ENCODE measurements at places on chromosomes 7 and 10.

GRCh38 chr7:124879103-124879502 is 50.5 kb downstream of the POT1 start:
- no peak for DNase-seq

- no peak for DNase-seq
Observed at GRCh38 chr7:101488826-101489572, 126.3 kb downstream of the COL26A1 start.

DNA sequence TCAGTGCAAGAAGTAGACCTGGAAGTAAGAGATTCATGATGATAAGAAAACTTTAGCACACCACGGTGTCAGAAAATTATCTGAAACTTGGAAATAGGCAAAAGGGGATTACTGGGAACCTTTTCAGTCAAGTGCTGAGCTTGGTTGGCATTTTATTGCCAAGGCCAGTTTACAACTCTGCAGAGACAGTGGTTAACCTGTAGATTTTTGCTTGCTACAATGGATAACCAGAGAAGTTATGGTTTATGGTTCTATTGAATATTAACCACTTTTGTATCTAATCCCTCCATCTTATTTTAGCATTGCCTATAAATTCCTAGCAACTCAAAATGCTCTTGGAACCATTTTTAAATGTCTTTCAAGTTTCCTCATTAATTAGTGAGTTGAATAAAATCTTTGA is 13.3 kb upstream of the GRM8 start:
- DNase-seq: no peak

DNA sequence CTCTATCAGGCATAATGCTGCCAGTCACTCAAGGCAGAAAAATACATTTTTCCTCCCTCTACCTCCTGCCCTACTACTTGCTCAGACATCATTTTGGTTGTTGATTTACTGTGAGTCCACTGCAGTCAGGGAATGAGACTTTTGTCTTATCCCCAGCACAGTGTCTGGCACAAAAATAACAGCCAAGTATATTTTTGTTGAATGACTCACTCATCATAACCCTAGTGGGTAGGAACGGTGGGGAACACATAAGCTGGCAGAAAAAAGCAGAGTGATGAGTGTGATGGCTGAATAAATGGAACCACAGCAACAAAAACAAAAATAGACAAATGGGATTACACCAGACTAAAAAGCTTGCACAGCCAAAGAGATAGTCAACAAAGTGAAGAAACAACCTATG is 65.8 kb upstream of the LAMB4 start:
- DNase-seq: no peak

DNA sequence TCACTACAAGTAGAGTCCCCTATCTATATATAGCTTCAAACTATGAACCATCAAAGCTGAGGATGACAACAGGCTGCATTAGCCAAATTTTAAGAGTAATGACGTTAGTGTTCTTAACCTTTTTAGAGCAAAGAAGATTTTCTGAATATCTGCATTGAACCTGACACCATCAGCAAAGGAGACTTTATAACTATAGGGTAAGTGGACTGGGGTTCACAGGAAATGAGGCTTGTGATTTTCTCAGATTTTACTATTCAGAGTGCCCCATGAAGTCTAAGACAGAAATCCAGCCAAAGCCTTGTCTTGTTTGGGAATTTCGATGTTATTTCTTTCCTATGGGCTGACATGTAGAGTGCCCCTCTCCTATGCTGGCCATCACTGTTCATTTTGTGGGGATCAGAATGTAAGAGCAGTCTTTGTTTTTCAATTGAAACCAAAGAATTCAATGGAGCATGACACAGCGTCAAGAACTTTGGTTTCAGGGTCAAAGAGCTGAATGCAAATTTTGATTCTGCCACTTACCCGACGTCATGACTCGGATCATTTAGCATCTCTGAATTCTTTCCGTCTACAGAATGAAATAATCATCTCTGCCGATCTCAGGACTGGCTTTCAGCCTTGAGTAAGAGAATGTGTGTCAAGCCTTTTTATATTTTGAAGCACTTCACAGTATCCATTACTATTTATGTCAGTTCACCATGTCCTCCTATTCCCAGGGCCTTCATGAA is 52.7 kb downstream of the DENND11 start:
- no peak for DNase-seq

DNA sequence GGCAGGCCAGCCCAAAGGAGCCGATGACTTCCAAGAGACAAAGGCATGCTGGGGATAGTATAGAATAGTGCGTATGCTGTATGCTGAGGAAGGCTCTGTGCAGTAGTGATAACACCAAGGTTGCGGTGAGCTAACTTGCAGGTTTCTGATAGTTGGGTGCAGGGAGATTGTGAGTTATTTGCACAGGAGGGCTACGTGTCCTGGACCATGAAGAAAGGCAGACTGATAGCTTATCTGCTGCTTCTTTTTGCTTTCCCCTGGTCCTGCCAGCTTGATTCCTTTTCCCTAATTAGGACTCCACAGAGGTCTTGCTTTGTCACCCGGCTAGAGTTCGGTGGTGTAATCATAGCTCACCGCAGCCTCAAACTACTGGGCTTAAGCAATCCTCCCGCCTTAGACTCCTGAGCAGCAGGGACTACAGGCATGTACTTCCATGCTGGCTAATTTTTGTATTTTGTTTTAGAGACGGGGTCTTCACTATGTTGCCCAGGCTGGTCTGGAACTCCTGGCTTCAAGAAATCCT is 43.9 kb upstream of the ARHGAP12 start:
- no peak for DNase-seq

- DNase-seq: no peak
Observed at GRCh38 chr7:112929421-112929820, 139.2 kb upstream of the TMEM168 start.

DNA sequence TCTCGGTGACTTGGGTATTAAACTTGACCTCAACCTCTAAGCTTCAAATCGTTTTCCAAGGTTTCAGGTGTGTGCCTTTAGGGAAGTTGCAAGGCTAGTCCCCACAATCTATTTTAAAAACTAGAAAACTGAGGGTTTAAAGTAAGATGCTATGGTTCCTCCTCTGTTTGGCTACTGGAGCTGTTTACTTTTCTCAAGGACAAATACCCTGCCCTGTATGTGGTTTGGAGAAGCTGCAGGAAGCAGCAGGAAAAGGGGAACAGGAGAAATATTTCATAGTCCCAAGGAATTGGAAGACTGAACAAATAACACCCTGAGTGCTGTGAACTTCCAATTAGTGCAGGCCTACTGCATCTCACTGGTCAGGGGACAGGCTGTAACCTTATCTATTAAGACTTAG is 135.9 kb downstream of the NRP1 start:
- no peak for DNase-seq

DNA sequence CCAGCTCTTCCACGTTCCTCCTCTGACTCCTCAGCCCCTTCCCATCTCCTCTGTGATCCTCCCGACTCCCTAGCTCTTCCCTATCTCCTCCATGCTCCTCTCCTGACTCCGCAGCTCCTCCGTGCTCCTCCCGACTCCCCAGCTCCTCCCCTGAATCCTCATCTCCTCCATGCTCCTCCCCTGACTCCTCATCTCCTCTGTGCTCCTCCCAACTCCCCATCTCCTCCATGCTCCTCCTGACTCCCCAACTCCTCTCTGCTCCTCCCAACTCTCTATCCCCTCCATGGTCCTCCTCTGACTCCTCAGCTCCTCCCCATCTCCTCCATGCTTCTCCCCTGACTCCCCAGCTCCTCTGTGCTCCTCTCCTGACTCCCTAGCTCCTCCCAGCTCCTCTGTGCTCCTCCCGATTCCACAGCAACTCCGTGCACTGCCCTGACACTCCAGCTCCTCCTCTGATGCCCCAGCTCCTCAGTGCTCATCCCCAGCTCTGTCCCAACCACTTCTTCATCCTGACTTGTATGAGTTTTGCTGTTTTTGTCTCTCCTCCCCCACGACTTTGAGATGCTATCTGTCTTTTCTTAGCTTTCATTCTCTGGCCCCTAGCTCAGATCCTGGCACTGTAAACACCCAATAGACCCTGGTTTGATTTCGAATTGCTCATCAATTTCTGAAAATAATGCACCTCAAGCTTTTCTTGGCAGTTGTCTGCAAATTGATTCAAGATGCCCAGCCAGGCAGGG is 38.3 kb downstream of the OAT start:
- no peak for DNase-seq

DNA sequence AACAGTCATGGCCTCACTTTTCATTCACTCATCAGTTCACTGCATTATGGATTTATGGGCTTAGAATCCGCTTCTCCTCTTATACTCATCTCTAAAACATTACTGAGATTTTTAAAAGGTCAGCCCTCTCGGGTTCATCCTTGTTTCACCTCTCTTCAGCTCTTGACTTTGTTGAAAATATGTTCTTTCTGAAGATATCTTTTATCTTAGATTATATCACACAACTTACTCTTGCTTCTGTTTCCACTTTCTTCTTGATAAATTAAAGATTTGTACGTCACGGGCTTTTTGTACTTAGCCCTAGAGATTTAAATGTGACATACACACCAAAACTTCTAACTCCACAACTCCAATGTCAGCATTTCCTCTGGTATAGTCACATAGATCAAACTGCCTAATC is 342.5 kb upstream of the TMEM229A start:
- DNase-seq: no peak

DNA sequence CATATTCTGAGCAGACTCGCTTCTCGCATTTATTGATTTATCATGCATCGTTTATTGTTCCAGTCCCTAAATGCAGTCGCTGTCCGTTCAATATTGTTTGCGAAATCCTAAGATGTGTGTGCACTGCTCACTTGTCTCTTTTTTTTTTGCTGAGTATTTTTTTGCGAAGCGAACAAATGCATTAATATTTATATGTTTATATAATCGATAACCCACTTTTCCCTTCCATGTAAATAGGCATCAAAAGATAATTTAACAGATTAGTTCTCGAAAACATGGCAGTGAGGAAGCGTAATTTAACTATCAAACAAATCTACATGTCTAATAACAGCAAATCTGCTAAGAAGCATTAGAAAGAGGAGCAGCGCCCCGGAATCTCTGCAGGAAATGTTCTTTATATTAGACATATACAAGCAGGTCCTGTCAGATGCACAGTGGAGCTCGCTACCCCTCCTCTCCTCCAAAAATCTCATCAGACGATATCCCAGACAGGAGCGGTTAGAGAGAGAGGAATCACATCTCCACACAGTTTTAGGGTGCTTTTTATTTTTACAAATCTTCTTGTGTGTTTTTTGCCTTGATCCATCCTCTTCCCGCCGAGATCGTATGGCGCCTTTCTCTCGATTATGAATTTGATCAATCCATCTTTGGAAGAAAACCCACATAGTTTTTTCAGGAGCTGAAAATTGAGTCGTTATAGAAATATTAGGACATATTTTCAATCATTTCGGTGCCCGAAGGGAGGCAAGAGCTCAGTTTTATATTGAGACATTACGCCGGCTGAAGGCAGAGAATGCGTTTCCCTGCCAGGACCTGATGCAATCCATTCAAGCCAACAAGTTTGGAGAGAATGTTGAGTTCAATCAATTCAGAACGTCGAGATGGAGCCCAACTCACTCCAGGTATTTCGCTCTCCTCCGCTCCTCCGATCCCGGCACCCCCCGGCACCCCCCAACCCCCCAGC is at the start of gene ARID5B:
Gene ARID5B (plus strand): TSS at position 871 of the 964 bp plus-strand sequence. CDS start 11 bp downstream, at position 882.
- peak; percentile 24 for DNase-seq

- no peak for DNase-seq
Observed at GRCh38 chr7:70696201-70696754, 435.7 kb upstream of the GALNT17 start.

- no peak for DNase-seq
Observed at GRCh38 chr10:11304906-11305585, 287.4 kb downstream of the CELF2 start.

GRCh38 chr10:16314259-16314658 is 122.6 kb upstream of the PTER start:
- no peak for DNase-seq

DNA sequence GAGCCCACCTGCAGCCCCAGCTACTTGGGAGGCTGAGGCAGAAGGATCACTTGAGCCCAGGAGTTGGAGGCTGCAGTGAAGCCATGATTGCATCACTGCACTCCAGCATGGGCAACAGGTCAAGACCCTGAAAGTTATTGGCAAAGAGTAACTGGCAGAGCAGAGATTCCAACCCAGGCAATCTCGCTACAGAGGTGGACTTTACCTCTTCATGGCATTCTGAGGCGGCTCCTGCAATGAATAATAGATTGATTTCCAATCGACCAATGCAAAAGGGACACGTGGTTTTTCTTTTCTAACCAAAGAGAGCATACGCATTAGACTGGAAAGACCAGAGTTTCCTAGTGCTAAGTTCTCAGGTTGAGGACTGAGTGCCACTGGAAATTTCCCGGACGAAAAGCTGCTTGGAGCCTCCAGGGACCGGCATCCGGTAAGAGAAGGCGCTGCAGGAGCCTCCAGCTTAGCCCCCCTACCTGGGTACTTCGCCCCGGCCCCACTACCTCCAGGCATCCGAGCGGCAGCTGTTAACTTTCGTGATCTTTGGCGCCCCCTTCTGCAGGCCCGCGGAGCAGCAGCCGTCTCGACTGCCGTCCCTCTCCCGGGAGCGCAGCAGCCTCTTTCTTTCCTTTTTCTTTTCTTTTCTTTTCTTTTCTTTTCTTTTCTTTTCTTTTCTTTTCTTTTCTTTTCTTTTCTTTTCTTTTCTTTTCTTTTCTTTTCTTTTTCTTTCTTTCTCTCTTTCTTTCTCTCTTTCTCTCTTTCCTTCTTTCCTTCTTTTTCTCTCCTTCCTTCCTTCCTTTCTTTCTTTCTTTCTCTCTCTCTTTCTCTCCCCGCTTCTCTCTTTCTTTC is 4.1 kb downstream of the MBLAC1 start:
- DNase-seq: peak; percentile 79

- DNase-seq: no peak
Observed at GRCh38 chr10:24425151-24425550, 216.2 kb downstream of the KIAA1217 start.

GRCh38 chr10:123796736-123797135 is 94.9 kb downstream of the CPXM2 start:
- DNase-seq: no peak

DNA sequence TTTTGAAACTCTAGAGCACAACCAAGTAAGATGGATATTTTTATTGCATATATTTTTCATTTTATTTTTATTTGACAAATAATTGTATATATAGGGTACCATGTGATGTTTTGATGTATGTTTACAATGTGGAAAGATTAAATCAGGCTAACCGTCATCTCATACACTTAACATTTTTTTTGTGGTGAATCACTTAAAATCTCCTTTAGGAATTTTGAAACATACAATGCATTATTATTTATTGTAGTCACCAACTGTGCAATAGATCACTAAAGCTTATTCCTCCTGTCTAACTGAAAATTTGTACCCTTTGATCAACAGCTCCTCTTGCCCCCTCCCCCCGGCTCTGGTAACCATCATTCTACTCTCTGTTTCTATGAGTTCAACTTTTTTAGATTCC is 77.2 kb downstream of the DNAH11 start:
- no peak for DNase-seq
